ENCODE measurements at places on chromosomes 6 and 20.

DNA sequence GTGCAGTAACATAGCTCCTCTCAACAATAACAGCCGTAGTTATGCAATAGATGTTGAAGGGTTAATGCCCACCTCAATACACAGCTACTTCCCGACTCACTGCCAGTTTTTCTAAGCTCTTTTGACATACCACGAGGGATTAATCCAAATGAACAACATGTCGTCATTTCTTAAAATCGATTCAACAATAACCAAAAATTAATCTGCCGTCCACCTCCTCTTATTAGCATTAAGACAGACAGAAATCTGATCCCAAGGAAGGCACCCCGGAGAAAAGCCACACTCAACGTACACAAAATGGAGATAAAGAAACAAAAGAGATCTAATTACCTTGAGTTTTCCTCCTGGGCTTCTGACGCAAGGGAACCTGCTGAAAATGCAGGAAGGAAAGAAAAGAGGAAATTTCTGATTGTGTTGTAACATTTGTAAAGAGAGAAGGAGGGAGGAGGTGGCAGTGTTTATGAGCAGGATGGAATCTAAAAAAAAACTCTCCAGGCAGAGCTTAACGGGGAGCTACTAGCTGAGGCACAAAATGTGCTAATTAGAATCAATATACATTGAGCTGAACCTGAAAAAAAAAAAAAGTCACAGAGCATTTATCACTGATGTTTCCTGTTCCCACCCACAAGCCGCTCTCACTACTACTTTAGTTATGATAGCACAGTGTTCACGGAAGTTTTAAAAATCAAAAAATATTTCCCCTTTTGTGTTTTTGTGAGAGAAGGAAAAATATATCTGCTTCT, 109.3 kb downstream of the IPCEF1 start:
- no peak for DNase-seq

GRCh38 chr6:134345789-134346188, 27.9 kb upstream of the SGK1 start:
- no peak for DNase-seq

DNA sequence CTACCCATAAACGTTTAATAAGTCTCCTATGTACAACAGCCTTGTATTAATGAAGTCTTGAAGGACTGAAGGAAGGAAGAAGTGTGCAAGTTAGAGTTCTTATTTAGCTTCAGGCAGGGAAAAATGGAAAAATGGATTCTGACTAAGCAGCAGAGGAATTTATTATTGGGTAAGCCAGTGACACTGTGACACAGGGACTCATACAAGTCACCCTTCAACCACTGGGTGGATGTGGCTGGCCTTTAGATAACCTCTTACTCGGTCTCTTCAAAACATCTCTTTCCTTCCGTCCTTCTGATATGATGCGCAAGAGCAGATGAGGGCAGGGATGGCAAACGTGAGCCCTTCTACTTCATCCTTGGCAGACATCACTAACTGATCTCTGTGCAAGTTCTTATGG, 145.6 kb downstream of the DHX35 start:
- no peak for DNase-seq

DNA sequence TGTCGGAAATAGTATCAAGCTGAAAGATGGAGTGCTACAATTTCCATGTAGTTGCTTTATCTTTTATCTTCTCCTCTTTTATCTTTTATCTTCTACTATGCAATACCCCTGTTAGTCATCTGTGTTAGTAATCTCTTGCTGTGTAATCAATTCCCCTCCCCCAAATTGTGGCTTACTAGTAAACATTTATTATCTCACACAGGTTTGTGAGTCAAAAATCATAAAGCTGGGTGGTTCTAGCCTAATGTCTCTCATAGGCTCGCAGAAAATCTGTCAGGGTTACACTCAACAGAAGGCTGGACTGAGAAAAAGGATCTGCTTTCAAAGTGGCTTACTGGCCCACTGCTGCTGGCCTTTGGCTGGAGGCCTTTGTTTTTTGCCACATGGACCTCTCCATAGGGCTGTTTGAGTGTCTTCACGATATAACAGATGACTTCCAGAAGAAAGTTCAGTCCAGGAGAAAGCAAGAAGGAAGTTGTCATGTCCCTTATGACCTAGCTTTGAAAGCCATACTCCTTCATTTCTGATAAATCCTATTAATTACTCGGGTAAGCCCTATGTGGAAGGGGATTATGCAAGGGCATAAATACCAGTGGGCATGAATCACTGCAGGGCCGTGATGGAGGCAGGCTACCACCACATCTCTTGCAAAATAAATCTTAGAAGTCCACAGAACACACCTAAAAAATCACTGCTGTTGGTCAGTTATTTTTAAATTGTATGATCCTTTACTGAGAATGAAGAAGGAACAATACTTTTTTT, 24.5 kb upstream of the PTCHD4 start:
- DNase-seq = no peak

DNA sequence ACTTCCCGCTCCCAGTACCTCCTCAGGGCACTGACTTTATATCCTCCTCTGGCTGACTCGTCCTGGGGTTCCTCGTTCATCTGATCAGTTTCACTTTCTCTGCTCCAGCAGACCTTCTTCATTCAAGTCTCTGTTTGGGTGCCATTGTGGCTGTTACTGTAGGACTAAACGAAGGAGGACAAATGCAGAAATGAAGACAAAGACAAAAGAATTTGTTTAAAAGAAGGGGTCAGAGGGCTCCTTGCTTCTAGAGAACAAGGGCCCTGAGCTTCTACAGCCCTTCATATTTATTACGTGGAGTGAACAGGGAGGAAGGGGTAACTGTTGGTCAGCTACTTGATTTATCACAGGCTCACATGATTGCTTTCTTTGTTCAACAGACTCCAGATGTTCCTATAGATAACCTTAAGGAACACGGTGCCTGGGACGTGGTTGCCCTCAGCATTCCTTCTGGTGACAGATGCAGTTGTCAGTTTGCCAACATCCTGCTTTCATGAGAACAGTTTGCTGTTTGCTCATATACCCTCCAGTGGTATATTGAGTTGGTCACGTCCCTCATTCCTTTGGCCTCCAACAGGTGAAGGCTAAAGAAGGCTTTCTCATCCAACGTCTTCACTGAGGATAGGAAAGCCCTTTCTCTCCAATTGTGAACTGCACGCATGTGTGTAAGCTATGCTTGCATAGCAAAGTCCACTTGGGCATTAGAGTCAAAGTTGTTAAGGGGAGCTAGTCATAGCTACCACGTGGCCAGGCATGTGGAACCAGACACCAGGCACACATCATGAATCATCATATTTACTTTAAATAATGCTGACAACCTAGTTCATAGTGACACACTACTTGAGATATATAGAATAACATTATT, 69.1 kb upstream of the BTN3A2 start:
- DNase-seq = no peak

- DNase-seq = no peak
Observed at GRCh38 chr20:54292185-54292584, 84.3 kb downstream of the PFDN4 start.

DNA sequence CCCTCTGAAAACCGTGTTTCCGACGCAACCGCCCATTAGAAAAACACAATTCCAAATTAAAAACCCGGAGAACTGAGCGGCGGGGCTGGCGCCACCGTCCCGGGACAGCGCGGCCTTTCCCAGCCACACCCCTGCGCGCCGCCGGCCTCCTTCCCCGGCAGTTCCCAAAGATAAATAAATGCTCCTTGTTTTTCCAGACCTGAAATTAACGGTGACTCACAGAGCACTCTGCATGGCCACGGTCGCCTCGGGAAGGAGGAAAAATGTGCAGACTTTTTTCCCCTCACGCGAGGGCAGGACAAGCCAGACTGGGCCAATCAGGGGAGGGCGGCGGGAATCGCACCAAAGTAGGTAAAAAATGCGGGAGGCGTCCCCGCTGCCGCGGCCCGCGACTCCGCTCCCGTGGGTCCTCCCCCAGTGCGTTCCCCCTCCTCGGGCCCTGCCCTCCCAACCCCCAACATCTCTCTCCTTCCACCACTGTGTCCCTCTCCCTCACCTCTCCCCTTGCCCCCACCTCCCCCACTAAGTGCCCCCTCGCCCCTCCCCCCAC, 828 bp upstream of the DSTN start:
- DNase-seq = peak; percentile 92

- DNase-seq = no peak
Observed at GRCh38 chr20:20892328-20892727, 179.9 kb upstream of the RALGAPA2 start.

GRCh38 chr20:60749804-60750602, 502.1 kb upstream of the CDH4 start:
- no peak for DNase-seq

GRCh38 chr20:45578231-45578630, 853 bp downstream of the WFDC8 start:
- no peak for DNase-seq

DNA sequence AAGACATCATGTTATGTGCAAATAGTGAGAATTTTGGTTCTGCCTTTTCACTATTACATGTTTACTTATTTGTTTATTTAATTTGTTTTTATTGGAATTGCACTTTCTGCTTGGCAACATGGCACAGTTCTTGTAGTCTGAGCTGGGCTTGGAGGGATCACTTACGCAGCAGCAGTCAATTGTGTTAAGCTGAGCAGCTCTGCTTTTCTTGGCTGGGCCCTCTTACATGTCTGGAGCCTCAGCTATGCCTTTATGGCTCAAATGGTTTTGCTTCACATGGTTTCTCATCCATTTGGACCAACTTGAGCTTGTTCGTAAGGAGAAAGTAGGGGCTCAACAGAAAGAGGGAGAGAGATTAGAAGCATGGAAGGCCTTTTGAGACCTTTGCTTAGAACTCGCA, 327.5 kb upstream of the EPHA7 start:
- no peak for DNase-seq

DNA sequence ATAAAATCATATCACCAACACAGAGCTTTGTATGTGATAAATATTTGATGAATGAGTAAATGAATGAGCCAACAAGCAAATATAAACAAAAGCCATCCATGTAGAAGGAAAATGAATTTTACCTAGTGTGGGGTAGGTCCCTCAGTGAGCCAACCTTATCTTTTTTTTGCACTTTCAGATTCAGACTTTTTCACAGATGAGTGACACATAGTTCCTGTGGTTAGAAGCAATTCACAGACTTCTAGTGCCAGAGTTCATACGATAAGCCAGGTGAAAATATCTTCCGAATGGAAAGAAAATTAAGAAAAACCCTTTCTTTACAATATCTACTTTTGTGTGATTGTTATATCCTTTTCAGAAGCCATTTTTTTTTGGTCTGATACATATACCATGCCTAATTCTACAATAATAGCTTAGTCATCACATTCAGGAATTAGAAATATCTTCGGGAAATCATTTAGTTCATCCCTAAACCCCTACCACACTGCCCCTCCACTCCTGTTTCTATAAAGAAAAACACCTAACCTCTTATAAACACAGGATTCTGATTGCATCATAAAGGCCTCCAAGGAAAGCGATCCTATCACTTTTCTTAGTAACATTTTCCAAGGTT, 82.7 kb upstream of the CNR1 start:
- DNase-seq = no peak

- DNase-seq = no peak
Observed at GRCh38 chr6:168518867-168519266, 77.9 kb downstream of the SMOC2 start.

DNA sequence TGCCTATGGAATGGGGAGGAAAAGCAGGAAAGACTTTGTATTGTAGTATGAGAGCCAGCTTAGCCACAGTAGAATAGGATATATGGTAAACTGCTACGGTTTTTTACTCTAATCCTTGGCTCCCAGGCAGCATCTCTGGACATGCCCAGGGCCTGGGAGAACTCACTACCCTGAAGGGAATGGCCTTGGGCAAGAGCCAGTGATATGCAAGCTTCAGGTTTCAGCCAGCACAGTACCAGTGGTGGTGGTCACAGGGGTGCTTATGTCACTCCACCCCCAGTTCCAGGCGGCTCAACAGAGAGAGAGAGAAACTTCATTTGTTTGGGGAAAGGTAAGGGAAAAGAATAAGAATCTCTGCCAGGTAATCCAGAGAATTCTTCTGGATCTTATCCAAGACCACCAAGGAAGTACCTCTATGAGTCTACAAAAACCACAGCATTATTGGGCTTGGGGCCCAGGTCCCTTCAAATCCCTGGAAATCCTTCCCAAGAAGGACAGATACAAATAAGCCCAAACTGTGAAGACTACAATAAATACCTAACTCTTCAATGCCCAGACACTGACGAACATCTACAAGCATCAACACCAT, 121.2 kb downstream of the THBS2 start:
- no peak for DNase-seq

- DNase-seq = no peak
Observed at GRCh38 chr20:20872428-20872827, 160.0 kb upstream of the RALGAPA2 start.

DNA sequence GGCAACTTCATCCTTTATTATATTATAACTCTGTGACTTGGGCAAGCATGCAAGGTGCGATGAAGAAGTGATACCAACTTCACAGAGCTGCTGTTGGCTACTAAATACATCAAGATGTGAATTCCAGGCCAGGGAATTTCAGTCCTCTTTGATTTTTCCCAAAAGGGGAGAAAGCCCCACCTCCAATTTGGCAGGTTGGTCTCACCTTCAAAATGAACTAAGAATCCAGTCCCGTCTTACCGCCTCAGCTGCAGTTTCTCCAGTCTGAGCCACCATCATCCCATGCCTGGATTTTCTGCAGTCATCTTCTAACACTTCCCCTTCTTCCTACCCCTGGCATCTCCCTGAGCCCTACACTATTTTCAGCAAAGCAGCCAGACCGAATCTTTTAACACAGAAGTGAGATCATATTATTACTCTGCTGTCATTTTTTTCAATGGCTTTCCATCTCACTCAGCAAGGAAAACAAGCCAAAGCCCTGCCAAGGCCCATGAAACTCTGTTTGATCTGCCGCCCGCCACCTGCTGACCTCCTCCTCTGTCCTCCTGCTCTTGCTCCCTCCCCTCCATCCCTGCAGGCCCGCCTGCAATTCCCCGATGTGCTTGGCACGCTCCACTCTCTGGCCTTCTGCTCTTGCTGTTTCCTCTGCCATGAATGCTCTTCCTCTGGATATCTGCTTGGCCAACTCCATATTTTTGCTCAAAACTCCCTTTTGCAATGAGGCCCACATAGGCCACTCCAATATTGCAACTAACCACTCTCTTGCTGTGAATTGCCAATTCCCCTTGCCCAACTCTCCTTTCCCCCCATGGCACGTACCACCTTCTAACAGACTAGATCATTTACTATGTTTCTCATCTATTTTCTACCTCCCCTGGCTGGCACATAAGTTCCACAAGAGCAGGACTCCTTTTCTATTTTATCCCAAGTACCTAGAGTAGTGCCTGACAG, 46.0 kb upstream of the TAGAP start:
- DNase-seq = no peak

GRCh38 chr6:108872141-108872557, 23.9 kb downstream of the ARMC2 start:
- DNase-seq = no peak

GRCh38 chr20:62304331-62305148, 1.7 kb downstream of the ADRM1 start:
- no peak for DNase-seq

DNA sequence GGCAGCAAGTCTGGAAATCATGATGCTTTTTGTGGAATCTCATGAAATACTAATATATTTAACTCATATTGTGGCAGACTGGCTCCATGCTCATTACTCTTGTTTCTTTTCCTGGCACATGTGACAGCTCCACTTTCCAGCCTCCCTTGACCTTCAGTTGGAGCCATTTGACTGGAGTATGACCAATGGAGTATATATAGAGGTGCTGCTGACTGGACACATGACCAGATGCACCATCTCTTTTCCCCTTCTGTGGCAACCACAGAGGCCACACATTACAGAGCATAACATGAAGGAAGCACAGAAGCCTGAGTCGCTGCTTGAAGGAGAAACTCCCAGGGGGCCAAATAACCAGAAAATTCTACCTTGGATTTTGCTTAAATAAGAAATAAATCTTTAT, 77.4 kb downstream of the MKKS start:
- no peak for DNase-seq

All from tibial artery (tissue), 4 donors.